NCI-H2029 (cell line): ENCODE measurements at places on chromosomes 6 and 20.

DNA sequence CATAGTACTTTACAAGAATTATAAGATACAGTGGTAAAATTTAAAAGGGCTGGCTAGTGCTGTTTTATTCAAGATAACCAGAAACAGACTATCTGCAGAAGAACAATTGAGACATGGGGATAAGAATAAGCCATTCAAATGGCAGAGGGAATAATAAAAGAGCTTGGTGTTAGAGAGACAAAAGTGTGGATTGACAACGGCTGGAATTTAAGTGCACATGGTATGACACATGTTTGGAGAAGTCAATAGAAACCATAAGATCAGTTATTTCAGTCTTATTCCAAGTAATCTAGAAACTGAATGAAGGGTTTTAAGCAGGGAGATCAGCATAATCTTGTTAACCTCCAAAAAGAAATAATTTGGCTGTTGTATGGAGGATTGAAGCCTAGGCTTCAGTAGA is 1205.5 kb upstream of the CITED2 start:
- DNase-seq, result no peak

- no peak for DNase-seq
Measured at GRCh38 chr6:131782764-131783163, 25.1 kb upstream of the ENPP1 start.

DNA sequence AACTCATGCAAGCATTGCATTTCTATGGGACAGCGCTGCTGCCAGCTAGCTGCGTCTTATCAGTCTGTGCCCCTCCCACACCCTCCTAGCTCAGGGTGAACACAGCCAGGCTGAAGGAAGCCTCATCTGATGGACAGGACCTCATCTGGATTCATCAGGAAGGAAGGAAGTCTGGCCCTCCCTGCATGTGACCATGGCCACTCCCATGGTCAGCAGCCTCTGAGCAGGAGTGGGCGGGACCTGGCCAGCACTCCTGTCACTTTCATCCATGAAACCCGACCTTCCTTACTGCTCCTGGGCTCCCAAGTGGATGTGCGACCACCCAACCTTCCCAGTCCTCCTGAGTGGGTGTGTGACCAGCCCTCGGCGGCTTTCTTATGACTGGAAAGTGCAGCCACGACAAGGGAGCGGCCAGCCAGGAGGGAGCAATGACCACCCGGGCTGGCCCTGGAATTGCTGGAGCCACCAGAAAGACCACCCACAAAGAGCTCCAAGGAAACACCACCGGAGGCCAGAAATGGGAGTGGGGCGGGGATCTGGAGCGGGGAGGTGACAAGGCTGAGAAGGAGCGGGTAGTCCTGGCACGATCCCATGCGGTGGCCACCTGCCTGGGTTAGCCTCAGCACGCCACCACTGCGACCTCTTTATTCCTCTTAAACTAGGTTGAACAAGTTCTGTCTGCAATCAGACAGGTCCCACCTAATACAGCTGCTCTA is 241.2 kb downstream of the TTLL2 start:
- no peak for DNase-seq

DNA sequence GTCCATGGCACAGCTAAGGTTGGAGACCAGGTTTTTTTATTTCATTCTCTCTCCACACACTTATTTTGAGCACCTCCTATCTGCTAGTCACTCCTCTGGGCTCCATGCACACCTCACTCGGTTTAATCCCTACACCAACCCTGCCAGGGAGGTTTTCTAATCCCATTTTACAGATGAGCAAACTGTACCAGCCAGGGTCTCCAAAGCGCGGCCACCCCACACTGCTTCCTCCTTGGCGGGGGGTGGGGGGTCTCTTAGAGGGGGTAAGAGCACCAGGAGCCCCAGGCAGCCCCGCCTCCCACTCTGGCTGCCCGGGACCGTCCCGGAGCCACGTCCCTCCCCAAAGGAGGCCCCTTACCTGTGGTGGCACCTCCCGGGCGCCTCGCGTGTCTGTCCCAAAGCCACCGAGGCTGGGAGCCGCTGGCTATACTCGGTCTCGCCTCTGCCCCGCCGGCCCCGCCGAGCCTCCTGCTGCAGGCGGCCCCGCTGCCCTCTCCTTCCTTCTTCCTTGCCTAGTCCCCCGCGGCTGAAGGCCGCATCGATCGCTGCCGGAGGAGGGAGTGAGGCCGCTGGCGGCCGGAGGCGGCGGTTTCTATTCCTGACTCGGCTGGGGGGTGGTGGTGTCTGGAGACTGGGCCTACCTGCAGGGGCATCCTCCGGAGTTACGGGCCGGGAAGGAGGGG is at the start of gene KCNS1:
Gene KCNS1, minus strand, starts transcription at position 565 of the 683 bp plus-strand sequence. CDS start 1,891 bp downstream, outside the sequence.
- no peak for DNase-seq

DNA sequence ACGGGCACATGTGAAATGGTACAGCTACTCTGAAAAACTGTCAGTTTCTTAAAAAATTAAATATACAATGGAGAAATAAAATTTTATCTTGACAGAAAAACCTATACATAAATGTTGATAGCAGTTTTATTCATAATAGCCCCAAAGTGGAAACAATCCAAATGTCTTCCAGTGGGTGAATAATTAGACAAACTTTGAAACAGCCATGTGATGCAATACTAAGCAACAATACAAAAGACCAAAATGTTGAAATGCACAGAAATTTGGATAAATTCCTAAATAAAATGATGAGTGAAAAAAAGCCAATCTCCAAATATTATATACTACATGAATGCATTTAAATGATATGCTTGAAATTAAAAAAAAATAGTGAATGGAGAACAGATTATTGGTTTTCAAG is 523.1 kb downstream of the HTR1B start:
- no peak for DNase-seq

DNA sequence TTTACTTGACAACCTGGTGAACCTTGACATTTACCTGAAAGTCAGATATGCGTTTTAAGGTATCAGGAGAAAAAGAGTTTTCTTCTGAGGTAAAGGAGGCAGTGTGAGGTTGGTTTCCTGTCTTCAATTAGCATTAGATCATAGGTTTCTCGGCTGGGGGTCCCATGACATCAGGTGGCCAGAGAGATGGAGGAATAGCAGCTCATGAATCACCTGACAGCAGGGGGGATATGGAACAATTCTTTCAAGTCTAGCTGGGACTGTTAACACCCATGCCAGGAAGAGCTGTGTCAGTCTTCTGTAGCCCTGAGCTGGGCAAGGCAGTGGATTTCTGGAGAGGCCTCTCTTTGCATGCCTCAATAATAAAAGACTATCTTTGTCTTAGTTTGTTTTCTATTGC is 108.0 kb upstream of the TMEM170B start:
- DNase-seq, result no peak
